ENCODE measurements at places on chromosomes 5 and 9. TPM values are rescaled to one million over a fixed set of nuclear protein-coding genes. Genes with fewer than 3 reads are reported as not detected.

DNA sequence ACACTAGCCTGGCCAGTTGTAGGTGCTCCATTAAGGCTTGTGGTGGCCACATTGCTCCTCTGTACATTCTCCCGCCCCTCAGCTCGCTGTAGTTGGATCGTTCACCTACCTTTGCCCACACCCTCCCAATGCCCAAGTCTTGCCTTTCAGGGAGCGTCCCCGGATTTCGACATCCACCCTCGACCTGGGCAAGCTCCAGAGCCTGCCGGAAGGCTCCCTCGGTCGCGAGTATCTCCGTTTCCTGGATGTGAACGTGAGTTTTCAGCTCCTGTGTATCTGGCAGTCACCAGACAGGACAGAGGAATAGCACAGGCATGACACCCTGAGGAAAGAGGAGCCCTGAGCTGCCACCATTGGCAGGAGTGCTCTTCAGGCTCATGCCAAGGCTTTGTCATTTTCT lies 3.0 kb downstream of the COQ4 start:
- no peak overlapping the region for H3K27ac ChIP-seq
- H3K4me3 ChIP-seq: no peak overlapping the region
- H3K36me3 ChIP-seq: peaks cover 9% of the 10 kb centered on the region

- H3K36me3 ChIP-seq: no peaks in the 10 kb centered on the region
- H3K27me3 ChIP-seq: peaks cover 5% of the 10 kb centered on the region
- DNase-seq: no peak
- no peak overlapping the region for H3K4me3 ChIP-seq
- no peak overlapping the region for H3K27ac ChIP-seq
These were observed 66.9 kb downstream of the SPATA31C2 start for GRCh38 chr9:88071331-88071730.

- H3K27ac ChIP-seq: no peak overlapping the region
- H3K27me3 ChIP-seq: no peaks in the 10 kb centered on the region
- H3K36me3 ChIP-seq: no peaks in the 10 kb centered on the region
- DNase-seq: peak; percentile 0
These were observed 263.7 kb downstream of the CEMIP2 start for GRCh38 chr9:71504636-71505035.

DNA sequence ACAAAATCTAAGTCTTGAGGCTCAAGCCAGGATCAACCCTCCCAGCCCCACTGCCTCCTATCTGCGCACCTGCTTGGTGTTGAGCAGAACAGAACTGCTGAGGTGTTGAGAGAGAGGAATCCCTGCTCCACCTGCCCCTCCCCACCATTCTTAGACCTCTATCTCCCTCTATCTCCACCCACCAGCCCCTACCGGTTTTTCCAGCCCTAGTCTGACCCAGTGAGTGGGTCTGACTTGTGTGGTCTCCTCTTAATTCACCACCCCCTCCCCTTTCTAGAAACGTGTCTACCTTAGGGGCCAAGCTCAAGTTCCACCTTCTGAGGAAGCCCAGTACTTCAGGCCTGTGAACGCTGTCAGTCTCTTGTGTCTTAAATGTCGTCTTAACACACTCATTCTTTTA lies 93.7 kb downstream of the ARHGAP26 start:
- no peak overlapping the region for H3K27ac ChIP-seq
- no peak overlapping the region for H3K4me3 ChIP-seq
- DNase-seq: no peak
- peaks cover 14% of the 10 kb centered on the region for H3K4me1 ChIP-seq
- no peaks in the 10 kb centered on the region for H3K36me3 ChIP-seq

GRCh38 chr5:105816961-105817360 lies 1853.8 kb downstream of the EFNA5 start:
- no peaks in the 10 kb centered on the region for H3K27me3 ChIP-seq
- no peak for DNase-seq
- H3K4me1 ChIP-seq: no peaks in the 10 kb centered on the region
- H3K4me3 ChIP-seq: no peak overlapping the region
- H3K27ac ChIP-seq: no peak overlapping the region

DNA sequence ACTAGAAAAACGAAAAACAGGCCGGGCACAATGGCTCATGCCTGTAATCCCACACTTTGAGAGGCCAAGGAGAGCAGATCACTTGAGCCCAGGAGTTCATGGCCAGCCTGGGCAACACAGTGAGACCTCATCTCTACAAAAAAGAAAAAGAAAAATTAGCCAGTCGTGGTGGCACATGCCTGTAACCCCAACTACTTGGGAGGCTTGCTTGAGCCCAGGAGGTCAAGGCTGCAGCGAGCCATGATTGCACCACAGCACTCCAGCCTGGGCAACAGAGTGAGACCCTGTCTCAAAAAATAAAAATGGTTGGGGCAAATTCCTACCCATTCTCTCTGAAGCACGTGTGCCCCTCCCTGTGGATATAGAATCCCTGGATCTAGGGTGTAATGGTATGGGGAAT lies 8.4 kb upstream of the CFAP157 start:
- peaks cover 5% of the 10 kb centered on the region for H3K36me3 ChIP-seq
- H3K4me3 ChIP-seq: no peak overlapping the region
- H3K4me1 ChIP-seq: peaks cover 35% of the 10 kb centered on the region
- H3K27me3 ChIP-seq: no peaks in the 10 kb centered on the region

Gene PTPN3
- total RNA-seq: not detected

DNA sequence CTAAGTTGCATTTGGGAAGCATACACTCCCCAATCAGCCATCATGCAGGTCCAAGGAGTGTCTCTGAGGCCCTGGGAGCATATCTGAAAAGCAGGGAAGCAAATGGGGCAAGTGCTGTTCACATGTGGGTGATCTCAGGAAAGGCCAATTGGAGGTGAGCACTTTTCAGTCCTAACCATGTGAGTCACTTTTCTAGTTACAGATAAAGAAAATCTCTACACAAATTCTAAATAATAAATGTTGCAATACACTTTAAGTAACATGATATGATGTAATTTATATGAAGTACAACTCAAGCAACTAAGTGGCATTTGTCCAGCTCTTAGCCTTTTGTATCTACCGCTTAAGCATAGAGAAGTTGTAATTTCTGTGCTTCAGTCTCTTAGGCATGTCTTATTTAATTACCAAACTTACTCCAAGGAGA lies 18.4 kb downstream of the ADAMTS16 start:
- peaks cover 5% of the 10 kb centered on the region for H3K27me3 ChIP-seq
- H3K36me3 ChIP-seq: no peaks in the 10 kb centered on the region
- DNase-seq: no peak
- no peaks in the 10 kb centered on the region for H3K4me1 ChIP-seq
- no peak overlapping the region for H3K4me3 ChIP-seq

DNA sequence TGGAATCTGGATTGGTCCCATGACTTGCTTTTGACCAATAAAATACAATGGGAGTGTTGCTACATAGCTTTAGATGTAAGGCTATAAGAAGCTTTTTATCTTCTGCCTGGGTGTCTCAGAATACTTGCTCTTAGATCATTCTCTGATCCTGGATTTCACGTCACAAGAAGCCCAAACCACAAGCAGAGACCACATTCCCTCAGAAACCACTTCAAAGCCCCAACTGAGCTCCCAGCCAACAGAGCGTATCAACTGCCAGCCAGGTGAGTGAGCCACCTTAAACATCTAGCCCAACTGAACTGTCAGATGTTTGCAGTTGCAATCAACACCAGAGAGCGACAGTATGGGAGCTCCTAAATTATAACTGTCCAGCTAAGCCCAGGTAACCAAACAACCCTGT lies 687.1 kb downstream of the TLE1 start:
- H3K27me3 ChIP-seq: no peaks in the 10 kb centered on the region
- no peak overlapping the region for H3K27ac ChIP-seq
- no peak for DNase-seq
- H3K4me1 ChIP-seq: no peaks in the 10 kb centered on the region
- H3K4me3 ChIP-seq: no peak overlapping the region

Gene MROH2B
- total RNA-seq: not detected

Gene SPARC
- 6,269 TPM for total RNA-seq

DNA sequence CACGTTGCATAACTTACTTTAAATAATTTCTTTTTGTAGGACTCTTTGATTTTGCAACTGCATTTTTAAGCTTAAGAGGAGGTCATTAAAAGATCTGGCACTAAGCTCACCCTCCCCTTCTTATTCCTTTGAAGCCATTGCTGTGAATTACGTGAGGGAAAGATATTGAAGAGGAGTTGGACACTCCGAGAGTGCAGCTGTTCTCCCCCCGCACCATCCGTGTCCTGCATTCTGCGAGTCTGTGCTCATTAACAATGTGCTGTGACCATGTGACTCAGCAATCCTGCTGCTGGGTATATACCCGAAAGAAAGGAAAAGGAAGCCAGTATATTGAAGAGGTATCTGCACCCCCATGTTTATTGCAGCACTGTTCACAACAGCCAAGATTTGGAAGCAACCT lies 40.0 kb downstream of the NXNL2 start:
- H3K4me3 ChIP-seq: peak overlapping the region; percentile 67
- peak overlapping the region; percentile 49 for H3K27ac ChIP-seq
- DNase-seq: peak; percentile 33
- 0 out of 2 replicates have a peak, but pooled peaks cover 3% of the 10 kb centered on the region for H3K27me3 ChIP-seq
- peaks cover 39% of the 10 kb centered on the region for H3K4me1 ChIP-seq

DNA sequence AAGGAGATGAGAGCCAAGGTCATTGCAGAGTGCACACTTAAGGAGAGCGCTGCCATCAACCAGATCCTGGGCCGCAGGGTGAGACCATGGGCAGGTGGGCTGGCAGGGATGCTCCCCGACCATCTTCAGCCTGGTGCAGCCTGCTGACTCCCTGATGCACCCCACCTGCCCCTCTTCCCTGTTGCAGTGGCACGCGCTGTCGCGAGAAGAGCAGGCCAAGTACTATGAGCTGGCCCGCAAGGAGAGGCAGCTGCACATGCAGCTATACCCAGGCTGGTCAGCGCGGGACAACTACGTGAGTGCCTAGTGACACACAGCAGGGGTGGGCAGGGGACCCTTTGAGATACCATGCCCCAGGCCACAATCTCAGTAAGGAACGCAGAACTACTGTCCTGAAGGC lies 28.3 kb downstream of the TCF7 start:
- DNase-seq: no peak
- H3K4me1 ChIP-seq: peaks cover 44% of the 10 kb centered on the region
- H3K27me3 ChIP-seq: peaks cover 2% of the 10 kb centered on the region
- H3K4me3 ChIP-seq: no peak overlapping the region
- no peaks in the 10 kb centered on the region for H3K36me3 ChIP-seq

- peaks cover 27% of the 10 kb centered on the region for H3K36me3 ChIP-seq
- no peak overlapping the region for H3K4me3 ChIP-seq
- DNase-seq: no peak
- H3K27me3 ChIP-seq: peaks cover 3% of the 10 kb centered on the region
- no peak overlapping the region for H3K27ac ChIP-seq
These were observed 17.3 kb downstream of the ODF2 start for GRCh38 chr9:128473104-128473503.

Data from HFFc6 (cell line).